ENCODE measurements at places on chromosomes 7 and 10. TPM values are rescaled to one million over a fixed set of nuclear protein-coding genes. Genes with fewer than 3 reads are reported as not detected.

DNA sequence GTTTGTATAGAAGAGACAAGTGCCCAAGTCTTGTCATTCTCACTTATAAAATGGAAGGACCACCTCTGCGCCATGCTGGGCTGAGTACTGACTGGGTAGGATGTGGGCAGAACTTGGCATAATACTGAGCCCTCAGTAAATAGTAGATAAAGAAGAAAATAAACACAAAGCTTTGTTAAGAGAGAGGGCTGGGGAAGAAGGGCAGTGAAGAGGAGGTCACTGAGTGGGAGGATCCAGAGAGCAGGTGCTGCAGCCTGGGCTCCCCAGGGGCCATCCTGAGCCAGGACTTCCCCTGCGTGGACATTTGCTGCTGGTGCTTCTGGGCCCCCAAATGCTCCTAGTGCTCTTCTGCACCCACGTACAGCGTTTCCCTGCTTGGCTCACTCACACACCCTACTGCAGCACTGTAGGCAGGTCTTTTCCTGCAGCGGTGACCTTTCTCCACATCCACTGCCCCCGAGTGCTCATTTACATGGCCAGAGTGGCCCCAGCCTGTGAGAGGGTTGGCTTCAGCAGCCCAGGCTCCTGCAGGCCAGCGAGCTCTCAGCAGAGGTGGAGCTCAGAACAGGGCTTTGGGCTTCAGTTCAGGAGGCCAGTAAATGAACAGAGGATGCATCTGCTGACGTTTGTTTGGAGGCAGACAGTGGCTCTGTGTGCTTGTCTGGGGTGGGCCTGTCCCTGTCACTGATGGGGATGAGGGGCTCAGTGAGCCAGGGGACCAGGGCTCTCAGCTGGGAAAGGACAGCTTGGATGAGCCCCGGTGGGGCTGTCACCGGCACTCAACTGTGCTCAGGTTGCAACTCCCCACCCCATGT lies 164.6 kb downstream of the ADARB2 start:
- no peak for DNase-seq

- no peak for DNase-seq
Measured at GRCh38 chr7:5426226-5426475, 2.5 kb upstream of the TNRC18 start.

DNA sequence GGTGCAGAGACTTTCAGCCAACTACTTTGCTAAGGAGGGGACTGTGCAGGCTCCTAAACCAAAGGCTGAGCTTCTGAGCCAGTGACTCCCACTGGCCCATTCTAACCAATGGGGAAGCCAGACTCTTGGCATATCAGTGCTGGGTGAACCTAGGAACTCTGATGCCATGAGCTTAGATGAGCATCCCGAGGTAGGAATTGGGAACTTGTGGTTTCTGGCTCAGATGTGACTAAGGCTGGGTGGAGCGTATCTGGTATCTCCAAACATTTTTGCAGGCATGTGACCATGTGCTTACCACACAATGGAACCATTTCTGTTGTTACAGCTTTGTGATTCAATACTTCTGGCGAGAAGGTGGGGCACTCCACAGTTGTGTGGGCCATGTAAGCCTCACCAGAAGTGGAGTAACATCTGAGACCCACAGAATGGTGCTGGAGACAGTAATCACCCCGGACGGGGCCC lies 2.5 kb upstream of the AVPI1 start:
- peak; percentile 99 for DNase-seq

- DNase-seq = no peak
Measured at GRCh38 chr7:138948403-138948802, 32.8 kb downstream of the KIAA1549 start.

DNA sequence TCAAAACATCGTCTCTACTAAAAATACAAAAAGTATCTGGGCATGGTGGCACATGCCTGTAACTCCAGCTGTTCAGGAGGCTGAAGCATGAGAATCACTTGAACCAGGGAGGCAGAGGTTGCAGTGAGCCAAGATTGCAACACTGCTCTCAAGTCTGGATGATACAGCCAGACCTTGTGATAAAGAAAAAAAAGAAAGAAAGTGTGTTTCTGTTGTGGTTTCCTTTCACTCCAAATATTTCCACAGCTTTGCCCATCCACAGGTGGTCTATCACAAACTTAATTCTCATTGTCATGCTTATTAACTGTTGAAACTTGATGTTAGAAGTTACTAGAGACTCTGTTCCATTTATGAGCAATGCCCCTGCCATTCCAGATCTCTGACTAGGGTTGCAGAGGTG lies 316.0 kb upstream of the SEMA3C start:
- no peak for DNase-seq

DNA sequence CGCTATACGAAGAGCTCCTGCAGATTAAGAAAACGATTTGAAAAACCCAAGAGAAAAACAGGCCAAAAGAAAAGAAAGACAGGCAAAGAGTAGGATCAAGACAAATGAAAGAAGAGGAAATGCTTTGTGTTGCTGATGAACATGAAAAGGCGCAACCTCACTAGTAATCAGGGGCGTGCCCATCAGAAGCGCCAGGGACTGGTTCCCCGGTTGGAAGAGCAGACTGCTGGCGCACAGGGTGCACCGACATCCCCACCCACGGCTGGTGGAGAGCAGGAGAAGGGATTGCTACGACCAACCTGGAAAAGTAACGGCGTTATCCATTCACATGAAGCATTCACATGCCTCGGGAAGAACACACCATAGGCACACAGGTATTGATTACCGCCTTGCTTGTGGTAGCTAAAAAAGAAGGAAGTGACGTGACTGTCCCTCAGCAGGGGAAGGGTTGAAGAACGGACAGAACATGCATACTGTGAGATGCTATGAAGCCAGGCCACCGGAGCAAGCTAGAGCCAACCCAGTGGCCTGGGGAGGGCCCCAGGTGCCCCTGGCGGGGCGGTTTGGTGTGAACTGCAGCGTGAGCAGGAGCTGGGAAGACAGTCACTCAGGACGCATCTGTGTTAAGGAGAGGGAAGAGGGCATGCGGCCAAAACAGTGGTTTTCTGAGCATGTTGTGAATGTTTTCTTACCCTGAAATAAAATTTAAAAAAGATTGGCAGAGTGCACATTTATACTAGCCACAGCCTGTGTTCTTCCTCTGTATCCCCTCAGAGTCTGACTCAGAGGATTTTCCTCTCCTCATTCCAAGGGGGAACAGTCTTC lies 18.3 kb downstream of the AGAP3 start:
- DNase-seq = no peak

DNA sequence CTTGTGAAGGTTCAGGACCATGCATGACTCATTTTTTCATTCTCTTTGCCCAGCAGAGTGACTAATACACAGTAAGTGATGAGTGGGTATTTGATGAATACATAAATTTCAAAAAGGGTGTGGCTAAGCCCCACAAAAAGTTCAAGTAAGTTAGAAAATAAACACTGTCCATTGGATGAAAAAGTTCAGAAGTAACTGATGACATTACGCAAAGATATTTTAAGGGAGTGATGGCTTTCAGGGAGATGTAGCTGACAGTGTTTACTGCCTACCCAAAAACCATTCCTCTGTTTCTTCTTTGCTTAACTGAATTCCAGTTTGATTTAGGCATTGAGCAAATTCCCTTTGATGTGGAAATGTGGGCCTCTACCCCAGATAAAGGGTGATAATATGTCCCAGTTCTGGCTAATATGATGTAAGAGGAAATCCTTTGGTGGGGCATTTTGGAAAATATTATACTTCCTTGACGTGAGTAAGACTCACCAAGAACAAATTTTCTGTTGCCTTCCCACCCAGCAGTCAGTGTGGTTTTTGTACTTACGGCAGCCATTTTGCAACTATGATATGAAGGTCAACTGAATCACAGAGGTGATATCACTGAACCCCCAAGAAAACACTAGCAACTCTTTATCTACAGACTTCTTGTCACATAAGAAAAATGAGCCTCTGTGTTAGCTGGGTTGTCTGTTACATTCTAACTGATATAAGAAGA lies 29.0 kb upstream of the EBLN1 start:
- peak; percentile 95 for DNase-seq

- no peak for DNase-seq
Measured at GRCh38 chr10:98267894-98268693, at the start of gene LOXL4. TSS of gene LOXL4 (minus strand) at chr10:98268194. CDS start at chr10:98263019, 5,175 bp downstream.

- no peak for DNase-seq
Measured at GRCh38 chr7:21480693-21481403, 53.0 kb downstream of the SP4 start.

GRCh38 chr10:16186564-16186963 lies 250.2 kb upstream of the PTER start:
- DNase-seq = no peak

- no peak for DNase-seq
Measured at GRCh38 chr7:72058579-72058978, 353.6 kb downstream of the CALN1 start.

- DNase-seq = no peak
Measured at GRCh38 chr7:50865450-50865849, 82.8 kb upstream of the GRB10 start.

GRCh38 chr10:87552248-87552929 lies 47.7 kb downstream of the MINPP1 start:
- no peak for DNase-seq

DNA sequence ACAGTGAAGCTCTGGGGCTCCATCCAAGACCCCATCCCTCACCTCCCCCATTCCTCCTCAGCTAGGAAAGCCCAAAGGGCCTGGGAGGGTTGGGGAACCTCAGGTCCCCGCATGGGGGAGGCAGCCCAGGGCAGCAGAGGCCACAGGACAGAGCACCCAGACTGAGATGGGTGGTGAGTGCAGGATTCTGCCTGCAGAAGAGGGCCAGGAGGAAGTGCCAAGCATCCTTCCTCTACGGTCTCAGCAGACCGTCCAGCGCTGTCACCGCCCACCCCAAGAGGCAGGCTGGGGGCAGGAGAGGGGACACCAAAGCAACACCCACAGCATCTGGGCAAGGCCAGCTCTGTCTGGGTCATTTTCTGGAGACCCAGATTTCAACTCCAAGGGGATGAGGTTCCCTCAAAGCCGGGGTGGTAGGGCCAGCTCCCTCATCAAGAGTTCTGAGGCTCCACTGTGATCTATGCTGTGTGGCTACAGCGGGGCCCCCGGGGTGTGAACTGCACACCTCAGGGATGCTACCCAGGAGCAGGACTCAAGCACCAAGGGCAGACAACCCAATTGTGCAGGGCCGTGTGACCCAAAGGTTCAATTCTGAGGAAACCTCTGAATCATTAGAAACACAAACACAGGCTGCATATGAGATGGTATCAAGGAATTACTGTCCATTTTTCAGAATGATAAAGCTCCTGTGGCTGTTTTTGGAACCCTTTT lies 46.8 kb downstream of the CAMK2B start:
- DNase-seq = no peak

- no peak for DNase-seq
Measured at GRCh38 chr10:58177362-58177947, 90.2 kb downstream of the IPMK start.

- no peak for DNase-seq
Measured at GRCh38 chr10:129945941-129946760, 17.9 kb downstream of the EBF3 start.

Gene TEX36
- polyA plus RNA-seq = not detected

Gene CH25H
- not detected for polyA plus RNA-seq

Gene SPDYE5
- polyA plus RNA-seq = 0.04 TPM

Gene LGI1
- polyA plus RNA-seq = not detected

Gene ZNF853
- 0.03 TPM for polyA plus RNA-seq

Gene PARG
- polyA plus RNA-seq = 17.0 TPM

Gene VWC2
- not detected for polyA plus RNA-seq

Gene SPDYE8
- not detected for polyA plus RNA-seq

Gene GRID1
- 0.03 TPM for polyA plus RNA-seq

Gene AKR1C1
- polyA plus RNA-seq = 28.1 TPM

Measured in keratinocyte (primary cell).